ENCODE measurements at places on chromosomes 7 and 10.

- no peak for DNase-seq
These were observed 95.4 kb downstream of the CCDC3 start for GRCh38 chr10:12906051-12906541.

DNA sequence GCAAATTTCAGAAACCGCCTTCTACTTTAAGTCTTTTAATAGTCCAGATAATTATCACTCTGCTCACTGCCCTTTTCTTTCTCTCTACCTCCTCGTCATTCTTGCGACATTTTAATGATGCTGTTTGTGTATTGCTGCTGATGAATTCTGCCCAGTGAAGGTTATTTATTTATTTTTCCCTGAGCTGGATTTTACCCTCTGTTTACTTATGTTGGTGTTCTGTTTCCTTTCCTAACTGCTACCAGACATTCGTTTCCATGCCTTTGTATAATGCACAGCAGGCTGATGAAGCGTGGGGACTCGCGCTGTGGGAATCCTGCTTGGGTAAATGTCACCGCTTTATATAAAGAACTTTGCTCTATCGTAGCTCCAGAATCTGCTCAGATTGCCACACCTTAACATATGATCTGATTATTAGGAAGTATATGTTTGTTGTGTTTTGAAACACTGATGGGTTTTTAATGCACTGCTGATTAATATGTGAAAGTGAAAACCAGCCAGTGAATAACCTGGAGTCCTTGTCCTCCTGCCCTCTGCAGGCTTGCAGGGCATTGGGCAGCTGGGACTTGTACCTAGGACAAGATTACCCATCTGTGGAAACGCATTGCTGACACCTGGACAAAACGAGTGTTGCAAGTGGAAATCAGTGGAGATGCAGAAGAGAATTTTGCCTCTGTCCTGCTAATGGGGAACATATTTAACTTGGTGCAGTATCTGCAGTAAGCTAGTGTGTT, 291.5 kb downstream of the SDK1 start:
- no peak for DNase-seq

- no peak for DNase-seq
These were observed 496.8 kb upstream of the AKR1E2 start for GRCh38 chr10:4329225-4329624.

- no peak for DNase-seq
These were observed 139.0 kb downstream of the MGMT start for GRCh38 chr10:129605986-129606518.

DNA sequence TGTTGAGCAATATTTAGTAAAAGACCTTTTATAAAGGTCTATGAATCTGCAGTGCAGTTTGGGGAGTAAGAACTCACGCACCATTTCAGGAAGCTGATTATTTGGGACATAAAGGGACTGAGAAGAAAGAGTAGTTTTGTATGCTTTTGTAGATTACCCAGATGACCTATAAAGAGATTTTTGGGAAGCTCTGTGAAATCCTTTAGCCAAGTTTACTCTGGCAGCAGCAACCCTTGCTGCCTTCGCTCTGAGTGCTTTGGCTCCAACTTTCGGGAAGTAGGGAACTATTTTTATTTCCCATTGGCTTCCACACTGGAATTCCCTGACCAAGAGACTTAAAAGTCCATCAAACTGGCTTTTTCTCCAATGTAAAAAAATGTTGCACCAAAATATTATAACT, 1110.1 kb upstream of the PHF14 start:
- no peak for DNase-seq

GRCh38 chr7:126658684-126659083, 594.1 kb downstream of the GRM8 start:
- no peak for DNase-seq

GRCh38 chr10:75410132-75411005, 8.8 kb upstream of the ZNF503 start:
- no peak for DNase-seq

GRCh38 chr10:126135941-126136595, 239.7 kb downstream of the FANK1 start:
- no peak for DNase-seq

DNA sequence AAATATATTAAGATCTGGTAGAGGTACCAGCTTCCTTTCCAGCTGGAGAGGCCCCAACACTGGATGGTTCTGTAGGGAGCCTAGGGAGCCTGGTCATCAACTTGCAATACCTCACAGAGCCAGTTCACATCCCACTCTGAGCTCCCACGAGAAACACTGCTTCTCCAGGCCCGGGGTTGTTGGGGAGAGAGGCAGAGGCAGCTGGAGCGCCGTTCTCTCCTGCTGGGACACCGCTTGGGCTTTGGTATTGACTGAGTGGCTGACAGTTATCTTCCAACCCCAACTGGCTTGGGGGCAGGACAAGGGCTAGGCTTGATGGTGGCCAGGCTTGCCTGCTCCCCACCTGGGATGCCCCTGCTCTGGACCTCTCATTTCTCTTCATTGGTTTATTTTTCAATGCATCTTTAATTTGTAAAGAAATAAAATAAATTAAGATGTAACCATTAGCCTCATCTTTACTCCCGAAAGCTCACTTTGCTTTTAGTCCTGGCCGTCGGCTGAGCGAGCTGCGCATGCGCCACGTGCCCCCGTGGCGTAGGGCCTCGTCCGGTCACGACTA, 10.0 kb upstream of the CHCHD1 start:
- DNase-seq, result no peak

GRCh38 chr7:22277375-22277774, 79.6 kb downstream of the RAPGEF5 start:
- DNase-seq, result no peak

GRCh38 chr7:80725181-80725611, 86.8 kb downstream of the CD36 start:
- DNase-seq, result no peak

GRCh38 chr10:91313796-91314485, 93.5 kb downstream of the PCGF5 start:
- no peak for DNase-seq

DNA sequence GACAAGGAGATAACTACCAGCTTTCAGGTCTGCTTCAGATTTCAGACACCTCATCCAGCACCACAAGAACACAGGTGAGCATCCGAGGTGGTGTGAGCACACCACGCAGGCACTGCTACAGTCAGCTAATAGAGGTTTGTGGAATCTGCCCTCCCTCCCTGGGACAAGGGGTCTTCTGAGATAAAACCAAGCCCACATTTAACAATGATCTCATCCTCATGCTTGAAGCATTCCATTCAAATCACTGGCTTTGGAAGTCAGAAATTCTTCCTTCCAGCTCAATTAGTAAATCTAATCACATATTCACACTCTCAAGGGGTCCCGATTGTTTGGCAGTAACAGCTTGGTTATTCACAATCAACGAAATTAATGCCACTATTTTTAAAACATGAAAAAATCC, 331.4 kb downstream of the ELMO1 start:
- DNase-seq, result no peak

DNA sequence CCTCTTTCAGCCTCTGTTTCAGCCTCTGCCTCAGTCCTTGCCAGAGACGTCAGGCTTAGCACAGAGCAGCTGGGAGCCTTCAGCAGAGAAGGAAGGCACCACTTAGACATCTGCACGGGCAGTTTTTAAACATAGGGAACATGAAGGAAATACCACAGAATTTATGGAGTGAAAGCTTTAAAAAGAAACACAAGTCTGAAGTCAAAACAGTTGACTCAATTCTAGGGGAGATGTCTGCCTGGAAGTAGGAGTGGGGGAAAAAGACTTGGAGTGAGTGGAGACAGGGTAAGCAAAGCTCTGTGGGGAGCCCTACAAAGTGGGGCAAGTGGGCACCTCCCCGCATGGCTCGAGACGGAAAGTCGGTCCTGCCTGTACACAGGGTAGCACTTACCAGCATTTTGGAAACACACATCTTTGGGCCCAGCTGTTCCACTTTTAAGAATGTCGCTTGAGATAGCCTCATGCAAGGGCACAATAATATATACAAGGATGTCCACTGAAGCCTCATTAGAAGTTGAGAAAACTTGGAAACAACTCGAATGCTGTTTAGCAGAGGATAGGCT, 5.0 kb upstream of the TBXAS1 start:
- no peak for DNase-seq

DNA sequence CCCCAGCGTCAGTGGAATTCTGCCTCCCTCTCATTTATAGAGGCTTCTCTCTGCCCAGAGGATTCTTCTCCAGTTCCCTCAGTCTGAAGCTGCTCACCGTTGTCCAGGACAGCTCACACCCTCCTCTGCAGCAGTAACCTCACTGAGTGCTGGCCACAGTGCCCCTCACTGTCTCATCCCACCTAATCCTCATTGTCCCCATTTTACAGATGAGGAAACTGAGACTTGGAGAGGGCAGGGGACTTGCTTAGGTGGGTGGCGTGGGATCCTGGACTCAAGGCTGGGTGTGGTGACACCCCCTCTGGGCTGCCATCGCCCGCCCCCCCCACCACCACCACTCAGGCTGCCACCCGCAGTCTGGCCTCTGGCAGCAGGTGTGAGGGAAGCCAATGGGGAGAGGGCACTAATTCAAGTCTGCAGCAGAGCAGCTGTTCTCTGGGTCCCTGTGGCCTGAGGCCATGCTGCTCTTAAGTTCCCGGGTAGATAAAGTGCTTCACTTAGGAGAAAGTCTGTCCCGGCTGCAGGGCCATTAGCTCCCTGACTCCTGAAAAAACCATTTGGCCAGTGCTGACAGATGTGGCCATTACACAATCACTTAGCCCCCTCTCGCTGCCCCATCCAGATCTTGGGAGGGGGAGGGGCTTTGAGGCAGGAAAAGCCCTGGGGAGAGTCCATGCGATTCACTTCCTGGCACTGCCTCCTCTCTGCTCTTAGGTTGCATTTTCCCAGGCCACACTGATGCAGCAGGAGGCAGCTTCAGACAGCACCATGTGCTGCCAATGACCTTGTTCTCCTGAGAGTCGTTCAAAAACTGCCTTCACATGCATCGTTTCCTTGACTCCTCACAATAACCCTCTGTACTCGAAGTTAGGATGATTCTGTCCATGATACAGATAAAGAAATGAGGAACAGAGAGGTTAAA, 36.3 kb downstream of the DRGX start:
- DNase-seq, result no peak

- DNase-seq, result no peak
These were observed 2.0 kb downstream of the PRSS37 start for GRCh38 chr7:141839256-141839655.

DNA sequence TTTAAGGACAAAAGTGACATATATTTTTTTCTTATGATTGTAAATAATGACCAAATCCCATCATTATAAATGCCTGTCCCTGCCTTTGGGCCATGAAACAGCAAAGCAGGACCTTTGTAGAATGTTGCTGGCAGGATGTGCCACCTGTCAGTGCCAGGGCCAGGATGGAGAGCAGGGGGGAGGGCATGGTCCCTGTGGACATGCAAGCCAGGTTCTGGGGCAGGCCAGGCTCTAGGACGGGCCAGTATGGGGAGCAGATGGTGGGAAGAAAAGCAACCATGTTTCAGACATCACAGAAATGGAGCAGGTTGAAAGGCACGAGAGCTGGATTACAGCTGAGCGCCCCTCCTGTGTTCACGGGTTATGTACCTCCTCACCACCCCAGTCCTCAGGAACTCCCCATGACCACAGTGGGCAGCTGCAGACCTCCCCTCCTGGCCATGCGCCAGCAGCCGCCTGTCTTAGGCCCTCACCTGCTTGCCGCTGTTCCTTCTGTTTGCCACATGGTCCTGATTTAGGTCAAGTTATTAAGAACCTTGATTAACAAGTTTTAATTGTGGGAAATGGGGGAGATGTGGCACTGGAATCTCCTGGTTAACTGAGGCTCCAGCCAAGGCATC, 210.4 kb downstream of the PAXIP1 start:
- no peak for DNase-seq

- no peak for DNase-seq
These were observed 951 bp downstream of the ZNF25 start for GRCh38 chr10:37975401-37975991.

GRCh38 chr7:96143495-96144259, 178.2 kb downstream of the SLC25A13 start:
- no peak for DNase-seq

GRCh38 chr7:116566666-116567065, 41.8 kb downstream of the CAV1 start:
- DNase-seq, result no peak

DNA sequence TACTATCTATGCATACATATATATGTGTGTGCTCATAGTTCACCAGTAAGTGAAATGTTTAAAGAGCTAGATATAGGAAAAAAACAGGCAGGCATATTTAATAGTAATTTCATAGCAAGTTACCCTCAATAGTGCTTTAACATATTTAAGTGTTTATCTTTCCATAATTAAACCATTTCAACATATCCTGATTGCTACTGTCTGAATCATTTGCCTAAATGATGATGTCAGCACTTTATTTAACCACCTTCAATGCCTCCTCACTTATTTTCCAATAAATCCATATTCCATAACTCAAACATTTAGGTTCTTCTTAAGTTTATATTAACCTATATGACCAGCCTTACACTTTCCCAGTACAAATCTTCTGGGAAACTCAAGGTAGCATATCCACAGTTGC, 601.1 kb downstream of the ARL4A start:
- no peak for DNase-seq

DNA sequence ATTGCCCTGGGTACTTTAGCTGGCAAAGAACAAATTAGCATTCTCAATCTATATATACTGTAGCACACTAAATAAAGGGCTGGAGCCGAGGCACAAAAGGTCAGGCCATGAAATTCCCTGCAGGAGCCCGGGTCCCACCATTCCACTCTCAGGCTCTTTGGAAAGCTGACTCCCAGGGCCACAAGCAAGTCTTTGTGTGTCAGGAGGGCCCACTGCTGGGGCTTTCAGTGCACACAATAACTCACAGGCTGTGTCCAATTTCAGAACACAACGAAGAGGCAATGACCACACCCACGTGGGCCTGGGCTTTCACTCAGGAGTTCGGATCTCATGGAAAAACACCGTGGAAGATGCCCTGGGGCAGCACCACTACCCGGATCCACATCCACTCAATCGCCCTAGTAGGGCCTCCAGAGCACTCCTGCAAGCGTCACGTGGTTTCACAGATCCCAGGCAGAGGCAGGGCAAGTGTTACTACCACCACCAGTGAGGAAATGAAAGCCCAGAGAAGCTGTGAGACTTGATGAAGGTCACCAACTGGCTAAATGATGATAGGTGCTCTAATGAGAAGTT, 60.3 kb downstream of the COBL start:
- DNase-seq, result no peak

- DNase-seq, result no peak
These were observed 57.9 kb downstream of the MKX start for GRCh38 chr10:27687743-27688142.

DNA sequence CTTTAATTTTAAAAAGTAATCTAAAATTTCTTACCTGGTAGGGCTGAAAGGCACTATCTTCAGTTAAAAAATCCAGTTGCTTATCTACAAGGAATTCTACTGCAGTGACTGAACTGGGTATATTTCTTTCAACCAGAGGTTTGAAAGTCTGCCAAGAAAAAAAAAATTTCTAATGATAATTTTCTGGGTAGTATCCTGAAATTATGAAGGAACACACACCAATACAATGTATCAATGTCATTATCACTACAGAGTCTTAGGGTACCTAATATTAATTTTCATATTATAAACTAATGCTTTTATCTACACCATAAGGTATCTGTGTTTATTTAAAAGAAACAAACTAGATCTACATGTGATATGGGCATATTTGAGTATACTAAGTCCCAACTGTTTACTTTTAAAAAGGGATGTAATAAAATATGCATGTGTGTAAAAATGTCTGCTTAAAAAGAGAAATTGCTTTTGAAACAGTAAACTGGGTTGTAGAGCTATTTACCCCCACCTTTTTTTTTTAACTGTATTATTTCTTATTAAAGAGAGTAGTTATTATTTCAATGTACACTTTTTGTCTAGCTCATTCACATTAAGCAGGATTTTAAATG, 131.6 kb downstream of the NRBF2 start:
- no peak for DNase-seq

All from BJ (cell line).